Mucosa of descending colon (tissue), 3 donors: ENCODE measurements at places on chromosomes 1 and 21.

- no peak for DNase-seq
Measured at GRCh38 chr21:34148826-34149558, 75.6 kb downstream of the MRPS6 start.

DNA sequence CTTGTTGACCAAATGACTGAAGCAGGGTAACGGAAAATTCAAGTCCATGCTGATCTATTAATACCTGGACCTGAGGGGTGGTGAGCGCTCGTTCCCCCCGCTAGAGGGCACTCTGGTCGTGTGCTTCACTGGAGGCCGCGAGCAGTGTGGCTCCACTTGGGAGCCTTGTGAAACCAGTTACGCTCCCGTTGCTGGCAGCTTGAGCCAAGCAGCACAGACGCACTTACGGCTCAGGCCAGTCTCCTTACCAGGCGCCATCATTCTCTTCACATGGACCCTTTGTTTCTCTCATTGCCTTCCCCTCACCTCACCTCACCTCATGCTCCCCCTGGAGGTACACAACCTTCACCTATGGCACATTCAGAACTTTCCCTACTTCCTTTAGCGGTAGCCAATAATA is 49.7 kb upstream of the TSPAN2 start:
- DNase-seq, result peak; percentile 84

DNA sequence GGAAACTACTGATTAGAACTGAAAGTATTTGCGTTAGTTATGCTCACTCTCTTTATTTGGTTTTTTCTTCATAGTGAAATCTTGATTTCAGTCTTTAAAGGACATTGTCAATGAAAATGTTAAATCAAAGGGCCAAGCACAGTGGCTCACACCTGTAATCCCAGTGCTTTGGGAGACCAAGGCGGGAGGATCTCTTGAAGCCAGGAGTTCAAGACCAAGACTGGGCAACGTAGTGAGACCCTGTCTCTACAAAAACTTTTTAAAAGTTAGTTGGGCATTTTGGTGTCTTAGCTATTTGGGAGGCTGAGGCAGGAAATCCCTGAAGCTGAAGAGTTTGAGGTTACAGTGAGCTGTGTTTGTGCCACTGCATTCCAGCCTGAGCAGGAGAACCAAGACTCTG is 13.6 kb downstream of the RLF start:
- no peak for DNase-seq

GRCh38 chr1:96487971-96488370 is 233.6 kb upstream of the PTBP2 start:
- no peak for DNase-seq

DNA sequence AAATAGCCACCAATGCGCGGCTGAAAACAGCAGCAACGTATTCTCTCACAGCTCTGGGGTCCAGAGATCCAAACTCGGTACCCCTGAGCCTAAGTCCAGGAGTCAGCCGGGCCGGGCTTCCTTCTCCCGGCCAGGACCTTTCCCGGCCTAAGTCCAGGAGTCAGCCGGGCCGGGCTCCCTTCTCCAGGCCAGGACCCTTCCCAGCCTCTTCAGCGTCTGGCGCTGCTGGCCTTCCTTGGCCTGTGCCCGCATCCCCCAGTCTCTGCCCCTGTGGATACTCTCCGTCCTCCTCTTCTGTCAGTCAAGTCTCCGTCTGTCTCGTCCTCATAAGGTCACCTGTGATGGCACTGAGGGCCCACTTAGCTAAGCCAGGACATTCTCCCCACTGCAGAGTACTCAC is 32.2 kb downstream of the KCNAB2 start:
- DNase-seq, result no peak
